ENCODE measurements at places on chromosomes 16 and 17. TPM values are rescaled to one million over a fixed set of nuclear protein-coding genes. Genes with fewer than 3 reads are reported as not detected.

DNA sequence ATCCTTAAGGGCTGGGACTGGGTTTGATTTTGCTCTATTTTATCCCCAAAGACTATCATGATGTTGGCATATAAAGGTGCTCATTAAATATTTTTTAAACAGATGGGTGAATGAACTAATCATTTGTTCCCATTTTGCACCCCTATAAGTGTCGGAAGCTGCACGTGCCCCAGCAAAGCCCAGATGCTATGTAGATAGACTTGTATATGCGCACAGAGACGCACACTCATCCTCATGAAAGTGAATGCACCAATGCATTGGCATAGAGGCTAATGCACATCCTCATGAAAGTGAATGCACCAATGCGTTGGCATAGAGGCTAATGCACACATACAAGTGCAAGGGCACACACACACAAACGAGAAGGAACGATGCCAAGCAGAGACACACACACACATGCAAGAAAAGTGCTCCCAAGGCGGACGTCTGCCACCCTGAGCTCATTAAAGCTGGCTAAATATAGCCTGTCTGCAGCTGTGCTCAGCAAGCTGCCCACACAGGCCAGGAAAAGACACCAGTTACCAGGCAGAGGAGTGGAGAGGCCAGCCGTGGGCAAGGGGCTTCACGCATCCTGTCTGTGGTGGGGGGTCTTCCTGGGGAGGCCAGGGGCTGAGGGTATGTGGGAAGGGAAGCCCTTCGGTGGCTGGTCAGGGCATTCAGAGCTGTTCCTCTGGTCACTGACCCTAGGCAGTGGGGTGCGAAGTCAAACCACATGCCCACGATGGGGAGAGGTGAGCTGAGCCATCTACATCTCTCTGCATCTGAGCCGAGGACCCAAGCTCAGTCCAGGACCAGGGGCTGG, 52.6 kb downstream of the PIMREG start:
- DNase-seq, result no peak

DNA sequence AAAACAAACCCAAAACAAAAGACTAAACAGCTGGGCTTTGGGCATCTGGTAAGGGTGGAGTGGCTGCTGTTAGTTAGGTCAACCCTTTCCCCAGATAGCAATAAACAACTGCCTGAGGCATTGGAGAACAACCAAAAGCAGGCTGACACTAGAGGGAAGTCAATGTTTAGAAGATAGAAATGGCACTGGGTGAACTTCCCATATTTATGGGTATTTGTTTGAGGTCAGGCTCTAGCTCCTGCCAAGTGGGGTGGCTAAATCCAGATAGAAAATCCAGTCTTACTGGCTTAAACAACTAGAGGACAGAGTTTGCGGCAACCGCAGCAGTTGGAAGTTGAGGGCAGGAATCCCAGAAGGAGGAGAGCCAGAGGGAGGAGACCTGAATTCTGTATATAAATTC, 79.4 kb downstream of the SDK2 start:
- DNase-seq, result no peak

DNA sequence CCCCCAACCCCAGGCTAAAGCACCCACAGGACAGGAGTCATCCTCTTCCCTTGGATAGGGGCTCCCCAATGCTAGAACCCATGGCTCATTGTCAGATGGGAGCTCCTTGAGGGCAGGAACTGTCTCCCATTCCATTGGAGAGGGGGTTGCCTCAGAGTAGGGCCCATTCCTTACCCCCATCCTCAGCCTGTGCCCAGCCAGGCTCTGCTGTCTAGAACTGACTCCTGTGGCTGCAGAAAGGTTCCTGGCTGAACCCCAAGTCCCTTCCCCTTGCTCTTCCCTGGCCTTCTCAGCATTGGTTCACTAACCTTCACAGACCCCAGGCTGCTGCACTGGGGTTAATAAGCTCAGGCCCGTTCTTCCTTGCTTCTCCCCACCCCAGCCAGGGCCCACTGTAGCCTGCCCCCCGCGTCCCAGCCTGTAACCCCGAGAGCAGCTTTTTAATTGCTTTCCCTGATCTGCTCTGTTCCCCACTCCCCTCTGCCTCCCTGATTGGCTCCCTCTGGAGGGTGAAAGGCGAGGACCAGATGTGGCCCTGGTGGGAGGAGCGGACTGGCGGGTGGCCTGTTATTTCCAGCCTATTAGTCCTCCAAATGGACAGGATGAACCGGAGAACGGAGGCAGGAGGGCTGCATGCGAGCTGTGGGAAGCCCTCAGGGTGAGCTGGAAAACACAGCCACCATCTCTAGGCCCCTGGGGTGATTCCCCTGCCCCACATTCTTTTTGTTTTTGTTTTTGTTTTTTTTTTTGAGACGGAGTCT, 6.0 kb upstream of the GFAP start:
- DNase-seq, result peak; percentile 22

Gene DPEP3
- total RNA-seq, result not detected

DNA sequence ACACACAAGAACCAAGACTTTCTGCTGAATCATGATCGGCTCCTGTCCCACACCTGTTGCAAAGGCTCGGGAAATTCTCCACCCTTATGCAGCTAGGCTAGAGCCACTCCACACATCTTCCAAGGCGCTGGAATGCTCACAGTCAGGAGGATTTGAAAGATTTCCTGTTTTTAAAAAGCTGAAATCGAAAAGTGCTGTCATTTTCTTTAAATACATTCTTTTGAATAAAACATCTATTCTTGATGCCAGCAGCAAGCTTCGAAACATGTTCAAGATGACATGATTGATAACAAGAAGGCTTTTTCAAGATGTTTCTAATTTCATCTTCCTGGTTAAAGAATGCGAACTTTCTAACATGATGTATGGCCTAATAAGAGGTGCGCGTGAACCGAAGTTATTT, 219.7 kb upstream of the CDH5 start:
- no peak for DNase-seq

Measured in Caco-2 (cell line).